NCI-H524 (cell line): ENCODE measurements at places on chromosomes 16 and 17.

DNA sequence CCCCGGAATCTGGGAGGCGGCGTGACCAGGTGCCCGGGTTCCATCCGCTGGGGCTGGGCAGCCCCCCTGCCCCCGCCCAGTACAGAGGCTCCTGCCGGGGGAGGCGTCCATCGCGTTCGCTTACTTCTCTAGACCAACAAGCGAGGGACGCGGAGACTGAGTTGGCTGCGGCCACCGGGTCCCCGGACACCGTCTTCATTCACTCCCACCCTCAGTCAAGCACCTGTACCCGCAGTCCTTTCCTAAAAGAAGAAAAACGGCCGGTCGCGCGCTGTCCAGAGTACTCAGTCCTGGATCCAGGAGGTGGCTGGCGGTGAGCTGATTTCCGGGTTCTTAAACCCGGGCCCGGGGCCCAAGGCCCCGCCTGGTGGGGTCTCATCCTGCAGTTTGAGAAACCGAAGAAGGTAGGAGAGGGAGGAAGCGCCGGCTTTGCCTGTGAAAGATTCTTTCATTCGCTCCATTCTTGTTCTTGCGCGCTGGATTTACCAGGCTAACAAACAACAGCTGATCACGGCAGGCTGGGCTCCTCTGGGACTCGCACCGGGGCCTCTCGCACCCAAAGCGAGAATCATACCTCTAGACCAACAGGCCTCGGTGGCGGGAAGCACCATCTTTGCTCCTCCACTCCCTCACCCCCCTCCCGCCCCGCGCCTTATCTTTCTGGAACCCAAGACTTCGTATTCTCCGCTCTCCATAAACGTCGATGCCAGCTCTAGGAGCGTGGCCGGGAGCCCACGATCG is 17.4 kb upstream of the OR1F1 start:
- no peak for DNase-seq

DNA sequence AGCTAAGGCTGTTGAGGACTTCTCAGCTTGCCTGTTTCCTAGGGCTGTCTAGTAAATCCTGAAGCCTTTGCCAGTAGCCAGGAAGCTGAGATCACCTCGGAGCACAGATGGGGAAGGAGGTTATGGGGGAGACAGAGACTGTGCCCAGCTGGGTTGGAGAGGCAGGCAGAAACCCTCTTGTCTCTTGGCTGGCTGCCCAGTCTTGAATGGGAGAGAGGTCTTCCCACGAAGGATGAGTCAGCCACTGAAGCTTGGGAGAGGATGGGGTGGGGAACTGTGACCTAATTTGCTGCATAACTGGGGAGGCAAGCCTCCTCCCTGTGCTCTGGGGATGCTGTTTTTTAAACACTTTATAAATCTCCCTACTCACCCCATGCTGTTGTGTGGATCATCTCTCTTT is 69.8 kb downstream of the SHISA9 start:
- DNase-seq: peak; percentile 100

- DNase-seq: no peak
These were observed 8.5 kb downstream of the MMP28 start for GRCh38 chr17:35786941-35787432.

DNA sequence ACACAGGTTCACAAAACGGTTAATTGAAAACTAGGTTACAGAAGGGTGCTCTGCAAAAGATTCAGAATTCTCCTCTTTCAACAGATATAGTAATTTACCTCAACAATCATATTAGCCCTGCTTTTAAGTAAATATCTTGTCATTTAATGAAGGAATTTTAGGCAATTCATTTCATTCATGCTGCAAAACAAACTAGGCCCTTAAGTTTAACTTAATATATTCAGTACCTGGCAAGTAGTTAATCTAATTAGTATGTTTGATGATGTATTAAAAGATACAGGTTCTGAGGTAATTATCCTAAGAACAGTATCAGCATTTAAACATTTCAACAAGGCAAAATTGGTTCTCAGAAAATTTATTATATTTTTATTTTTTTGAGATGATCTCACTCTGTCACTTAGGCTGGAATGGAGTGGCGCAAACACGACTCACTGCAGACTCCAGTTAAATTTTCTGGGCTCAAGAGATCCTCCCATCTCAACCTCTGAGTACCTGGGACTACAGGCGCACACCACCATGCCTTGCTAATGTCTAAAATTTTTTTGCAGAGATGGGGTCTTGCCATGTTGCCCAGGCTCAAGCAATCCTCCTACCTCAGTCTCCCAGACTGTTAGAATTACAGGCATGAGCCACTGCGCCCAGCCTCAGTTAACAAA is 44.9 kb downstream of the SMURF2 start:
- DNase-seq: no peak

GRCh38 chr16:6961704-6962103 is 370.9 kb upstream of the RBFOX1 start:
- DNase-seq: no peak

- no peak for DNase-seq
These were observed 2.7 kb upstream of the SEPTIN12 start for GRCh38 chr16:4790871-4791270.

- DNase-seq: no peak
These were observed 15.2 kb upstream of the NETO2 start for GRCh38 chr16:47158992-47159391.

DNA sequence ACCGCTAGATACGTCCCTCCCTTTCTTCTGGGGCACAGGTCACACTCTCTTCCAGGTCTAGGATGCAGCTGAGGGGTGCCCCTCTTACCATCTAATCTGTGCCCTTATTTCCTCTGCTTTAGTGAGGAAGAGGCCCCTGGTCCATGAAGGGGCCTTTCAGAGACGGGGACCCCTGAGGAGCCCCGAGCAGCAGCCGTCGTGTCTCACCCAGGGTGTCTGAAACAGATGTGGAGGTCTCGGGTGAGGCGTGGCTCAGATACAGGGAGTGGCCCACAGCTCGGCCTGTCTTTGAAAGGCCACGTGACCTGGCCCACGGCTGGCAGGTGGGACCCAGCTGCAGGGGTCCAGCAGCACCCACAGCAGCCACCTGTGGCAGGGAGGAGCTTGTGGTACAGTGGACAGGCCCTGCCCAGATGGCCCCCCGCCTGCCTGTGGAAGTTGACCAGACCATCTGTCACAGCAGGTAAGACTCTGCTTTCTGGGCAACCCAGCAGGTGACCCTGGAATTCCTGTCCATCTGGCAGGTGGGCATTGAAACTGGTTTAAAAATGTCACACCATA is 15.6 kb downstream of the SCGB1C2 start:
- peak; percentile 19 for DNase-seq

DNA sequence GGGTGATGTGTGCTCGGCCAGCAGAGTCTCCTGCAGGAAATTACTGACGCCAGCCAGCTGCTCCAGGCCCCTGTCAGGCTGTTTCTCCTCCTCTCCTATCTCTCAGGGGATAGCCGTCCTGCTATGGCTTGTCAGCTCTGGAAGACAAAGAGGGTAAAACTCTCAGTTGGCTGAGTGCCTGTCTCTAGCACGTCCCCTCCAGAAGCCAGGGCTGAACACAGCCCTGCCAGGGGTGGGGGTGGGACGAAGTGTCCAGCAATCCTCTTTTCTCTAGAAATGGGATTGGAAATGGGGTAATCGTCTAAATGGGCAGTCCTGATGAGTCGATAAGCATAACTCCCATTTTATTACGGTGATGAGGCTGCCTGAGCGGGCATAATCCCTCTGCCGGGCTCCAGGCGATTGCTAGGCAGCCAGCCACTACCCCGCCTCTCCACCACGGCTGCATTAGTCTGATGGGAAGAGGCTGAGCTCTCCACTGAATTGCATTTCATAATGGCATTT is 89.1 kb upstream of the GNAO1 start:
- peak; percentile 91 for DNase-seq

DNA sequence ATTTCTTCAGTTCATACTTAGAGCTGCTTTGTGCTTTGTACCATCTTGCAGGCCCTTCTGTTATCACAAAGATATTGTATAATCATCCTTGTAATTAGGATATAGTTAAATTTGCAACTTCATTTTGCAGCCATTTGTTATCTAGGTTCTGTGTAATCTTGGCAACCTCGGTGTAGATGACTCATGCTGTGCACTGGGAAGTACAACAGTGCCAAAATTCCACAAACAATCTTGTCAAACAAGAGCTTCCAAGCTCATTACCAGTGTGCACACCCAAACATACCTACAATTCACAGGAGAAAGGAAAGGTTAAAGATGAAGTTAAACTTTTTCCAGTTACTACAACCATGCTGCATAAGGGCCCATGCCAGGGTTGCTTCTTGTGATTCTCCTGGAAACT is 1231.8 kb downstream of the CDH11 start:
- DNase-seq: no peak

DNA sequence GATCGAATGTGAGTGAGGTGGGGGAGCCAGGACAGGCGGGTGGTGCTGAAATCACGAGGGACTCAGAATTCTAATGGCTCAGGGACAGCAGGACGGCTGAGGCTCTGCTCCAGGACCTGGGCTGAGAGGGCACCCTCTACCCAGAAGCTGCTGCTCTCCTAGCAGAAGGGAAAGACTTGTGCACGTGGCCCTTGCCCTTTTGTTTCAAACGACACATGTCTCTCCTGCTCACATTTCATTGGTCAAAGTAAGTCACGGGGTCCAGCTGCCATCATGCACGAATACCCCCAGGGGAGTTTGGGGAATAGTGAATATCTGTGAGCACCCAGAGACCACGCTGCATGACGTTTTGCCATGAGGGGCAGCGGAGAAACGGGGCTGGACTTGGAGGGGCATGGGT is 73.2 kb downstream of the RTN4RL1 start:
- no peak for DNase-seq

DNA sequence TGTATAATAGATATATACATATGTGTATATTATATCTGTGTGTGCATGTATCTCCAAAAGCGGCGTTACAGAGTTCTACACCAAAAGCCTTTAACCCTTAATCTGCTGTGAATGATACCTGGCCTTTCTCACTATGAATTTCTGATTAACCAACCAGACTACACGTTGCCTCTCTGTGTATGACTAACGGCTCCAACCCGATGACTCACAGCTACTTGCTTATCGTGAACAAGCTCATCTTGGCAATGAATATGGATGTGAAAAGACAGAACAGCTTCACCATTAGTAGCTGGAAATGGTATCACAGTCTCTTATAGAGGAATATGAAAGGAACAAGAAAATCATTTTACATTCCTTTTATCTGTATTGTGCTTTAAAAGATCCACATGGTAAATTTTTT is 23.8 kb upstream of the ARHGAP44 start:
- DNase-seq: no peak

GRCh38 chr17:40818733-40819527 is 3.5 kb downstream of the KRT10 start:
- peak; percentile 59 for DNase-seq

GRCh38 chr17:78933025-78933958 is 8.1 kb upstream of the TIMP2 start:
- DNase-seq: no peak

DNA sequence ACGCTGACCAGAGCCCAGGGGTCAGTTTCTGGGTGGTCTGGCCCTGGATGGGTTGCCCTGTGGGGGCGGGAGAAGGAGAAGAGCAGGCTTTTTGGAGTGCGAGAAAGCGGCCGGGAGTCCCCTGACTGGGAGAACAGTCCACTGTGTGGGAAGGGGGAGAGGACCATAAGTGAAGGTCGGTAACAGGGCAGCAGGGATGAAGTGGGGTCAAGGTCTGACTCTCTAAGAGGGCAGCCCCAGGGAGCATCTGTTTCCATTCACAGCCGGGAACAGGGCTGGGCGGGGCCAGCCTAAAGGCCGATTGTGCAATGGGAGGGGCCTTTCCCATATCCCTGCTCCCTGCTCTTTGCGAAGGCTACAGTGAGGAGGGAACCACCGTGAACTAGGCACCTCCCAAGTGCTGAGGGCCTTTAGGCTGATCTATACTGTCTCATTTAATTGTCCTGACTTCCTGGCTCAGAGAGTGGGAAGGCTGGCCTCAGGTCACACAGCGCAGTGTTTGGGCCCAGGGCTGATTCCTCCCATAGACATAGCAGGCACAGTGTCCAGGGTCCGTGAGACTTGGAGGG is 10.4 kb upstream of the WFDC1 start:
- no peak for DNase-seq

- no peak for DNase-seq
These were observed 9.6 kb downstream of the ITGA2B start for GRCh38 chr17:44379887-44380286.

DNA sequence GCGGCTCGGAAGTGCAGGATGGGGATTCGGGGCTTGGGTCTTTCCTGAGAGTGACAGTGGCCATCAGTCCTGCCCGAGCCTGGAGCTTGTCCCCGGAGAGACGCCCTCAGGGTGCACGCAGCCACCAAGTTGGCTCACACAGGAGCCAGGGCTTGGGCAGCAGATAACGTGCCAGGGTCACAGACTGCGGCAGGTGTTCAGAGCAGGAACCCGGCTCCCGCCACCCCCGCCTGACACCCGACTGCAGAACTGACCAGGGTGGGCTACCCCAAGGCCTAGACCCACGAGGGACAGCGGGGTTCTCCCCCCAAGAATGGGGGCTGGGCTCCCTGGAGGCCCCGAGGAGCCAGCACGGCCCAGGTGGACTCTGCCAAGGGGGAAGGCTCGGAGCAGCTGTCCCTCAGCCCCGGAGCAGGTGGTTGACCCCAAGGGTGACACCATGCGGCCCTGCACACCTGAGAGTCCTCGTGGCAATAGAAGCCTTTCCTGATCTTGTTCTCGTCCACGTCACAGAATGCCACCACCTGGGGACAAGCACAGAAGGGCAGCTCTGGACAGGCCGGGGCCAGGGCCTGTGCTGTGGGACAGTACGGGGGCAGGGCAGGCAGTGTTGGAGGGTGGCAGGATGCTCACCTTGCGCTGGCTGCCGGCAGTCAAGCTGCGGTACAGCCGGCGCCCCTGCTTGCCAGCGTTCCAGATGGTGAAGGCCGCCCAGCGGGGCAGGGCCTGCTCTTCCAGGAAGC is 117.1 kb upstream of the ZNF750 start:
- DNase-seq: peak; percentile 61

GRCh38 chr16:11625769-11626168 is 39.0 kb upstream of the LITAF start:
- DNase-seq: no peak

DNA sequence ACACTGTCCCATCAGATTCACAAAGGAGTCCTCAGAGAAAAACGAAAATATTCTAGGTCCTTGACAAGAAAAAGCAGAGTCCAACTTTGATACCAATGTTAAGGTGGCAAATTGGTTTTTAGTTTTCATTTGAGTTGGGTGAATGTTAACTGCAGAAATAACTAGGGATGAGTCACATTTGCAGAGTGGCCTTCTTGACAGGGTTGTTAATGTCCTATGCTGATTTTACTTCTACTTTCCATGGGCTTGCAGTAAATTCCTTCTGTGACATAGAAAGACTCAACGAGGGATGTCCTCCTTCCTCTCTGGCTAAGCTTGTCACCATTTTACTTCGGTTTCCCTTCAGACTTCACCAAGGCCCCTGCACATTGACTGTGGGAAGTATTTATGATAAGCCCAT is 47.2 kb upstream of the ICAM2 start:
- DNase-seq: no peak
